ENCODE measurements at places on chromosomes 11 and 22.

DNA sequence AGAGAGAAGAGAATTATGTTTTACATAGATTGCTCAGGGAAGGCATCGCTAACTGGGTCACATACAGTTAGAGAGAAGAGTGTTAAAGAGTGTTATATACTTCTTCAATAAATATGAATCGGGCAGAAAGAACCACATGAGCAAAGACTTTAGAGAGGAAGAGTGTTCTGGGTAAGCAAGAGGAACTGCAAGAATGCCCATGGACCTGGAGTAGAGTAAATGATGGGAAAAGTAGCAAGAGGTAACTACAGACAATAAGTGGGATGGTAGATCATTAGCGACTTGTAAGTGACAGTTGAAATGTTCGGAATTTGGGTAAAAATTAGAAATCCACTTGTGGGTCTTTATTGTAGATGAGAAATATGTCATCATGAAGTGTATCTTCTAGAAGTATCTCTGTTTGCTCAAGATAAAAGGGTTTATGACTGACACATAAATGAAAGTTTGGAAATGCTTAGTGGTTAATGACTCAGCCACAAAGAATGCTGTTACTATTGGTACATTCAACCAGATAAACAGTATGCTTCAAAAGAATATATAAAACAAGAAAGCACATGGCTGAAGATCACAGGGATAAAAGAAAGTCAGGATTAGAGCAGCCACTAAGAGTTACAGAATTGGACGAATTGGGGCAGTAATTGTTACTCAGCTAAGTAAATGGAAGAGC, 229.3 kb downstream of the CASP12 start:
- H3K27me3 ChIP-seq, result no peaks in the 10 kb centered on the region
- no peak for DNase-seq
- no peaks in the 10 kb centered on the region for H3K36me3 ChIP-seq
- no peaks in the 10 kb centered on the region for H3K4me1 ChIP-seq
- no peak overlapping the region for H3K4me3 ChIP-seq

DNA sequence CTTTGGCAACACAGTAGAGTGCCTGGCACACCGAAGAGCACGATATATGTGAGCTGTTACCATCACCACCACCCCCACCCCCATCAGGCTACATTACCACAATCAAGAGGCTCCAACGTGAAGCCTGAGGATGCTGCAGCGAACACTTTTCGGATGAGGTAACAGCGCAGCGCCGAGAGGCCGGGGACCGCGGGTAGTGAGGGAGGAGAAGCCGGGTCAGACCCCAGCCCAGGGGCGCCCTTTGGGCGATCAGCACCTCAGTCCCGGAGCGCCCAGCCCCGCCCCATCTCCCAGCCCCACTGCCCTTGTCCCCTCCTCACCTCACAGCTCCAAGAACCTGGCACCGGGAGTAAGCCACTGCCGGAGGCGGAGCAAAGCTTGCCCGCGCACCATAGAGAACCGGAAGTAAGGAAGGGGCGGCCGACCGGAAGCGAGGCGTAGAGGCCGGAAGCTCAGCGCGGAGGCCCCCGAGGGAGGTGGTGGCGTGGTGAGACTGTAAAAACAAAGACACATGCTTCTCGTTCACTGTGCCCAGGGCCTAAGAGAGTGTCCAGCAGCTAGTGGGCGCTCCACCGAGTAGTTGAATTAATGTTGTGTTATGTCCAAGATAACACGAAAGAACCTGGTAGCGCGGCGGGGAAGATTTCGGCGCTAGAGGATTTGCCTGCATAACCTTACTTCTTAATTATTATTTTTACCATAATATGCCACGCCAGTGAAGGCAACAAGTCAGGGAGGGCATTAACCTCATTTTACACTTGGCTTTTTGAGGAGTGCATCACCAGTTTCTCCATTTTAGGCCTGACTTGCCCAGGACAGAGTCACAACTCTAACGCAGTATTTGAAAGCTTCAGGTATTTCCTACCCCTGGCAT, at the start of gene THOC5:
TSS of gene THOC5 (minus strand) at position 407 of the 874 bp plus-strand sequence. CDS start 4,610 bp downstream, outside the sequence.
- H3K36me3 ChIP-seq, result peaks cover 26% of the 10 kb centered on the region
- H3K4me1 ChIP-seq, result no peaks in the 10 kb centered on the region
- peak within 1 kb of the TSS; percentile 54 for H3K4me3 ChIP-seq

DNA sequence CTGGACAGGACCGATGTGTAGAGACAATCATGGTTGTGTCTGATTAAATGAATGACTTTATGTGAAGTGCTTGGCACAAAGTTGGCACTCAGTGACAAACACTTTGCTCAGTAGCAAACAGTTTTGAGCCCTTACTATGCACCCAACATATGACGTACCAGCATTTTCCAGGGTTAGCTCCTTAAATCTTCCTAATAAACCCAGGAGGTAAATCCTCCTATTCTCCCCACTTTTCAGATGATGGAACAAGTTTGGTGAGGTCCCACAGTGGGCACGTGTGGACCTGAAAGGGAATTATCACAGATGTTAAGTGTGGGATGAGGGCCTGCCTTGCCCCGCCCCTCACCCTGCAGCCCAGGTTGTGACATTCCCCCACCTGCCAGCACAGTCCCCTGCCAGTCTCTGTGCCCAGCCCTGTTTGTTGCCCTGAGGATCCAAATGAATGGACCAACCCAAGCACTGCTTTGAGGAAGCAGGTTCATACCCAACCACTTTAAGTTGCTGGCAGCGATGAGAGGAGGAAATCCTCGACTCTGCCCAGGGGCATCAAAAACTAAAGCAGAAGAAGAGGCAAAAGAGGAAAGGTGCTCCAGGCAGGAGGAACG, 6.6 kb upstream of the CARD10 start:
- no peak for DNase-seq
- H3K27ac ChIP-seq, result no peak overlapping the region
- H3K4me1 ChIP-seq, result no peaks in the 10 kb centered on the region

DNA sequence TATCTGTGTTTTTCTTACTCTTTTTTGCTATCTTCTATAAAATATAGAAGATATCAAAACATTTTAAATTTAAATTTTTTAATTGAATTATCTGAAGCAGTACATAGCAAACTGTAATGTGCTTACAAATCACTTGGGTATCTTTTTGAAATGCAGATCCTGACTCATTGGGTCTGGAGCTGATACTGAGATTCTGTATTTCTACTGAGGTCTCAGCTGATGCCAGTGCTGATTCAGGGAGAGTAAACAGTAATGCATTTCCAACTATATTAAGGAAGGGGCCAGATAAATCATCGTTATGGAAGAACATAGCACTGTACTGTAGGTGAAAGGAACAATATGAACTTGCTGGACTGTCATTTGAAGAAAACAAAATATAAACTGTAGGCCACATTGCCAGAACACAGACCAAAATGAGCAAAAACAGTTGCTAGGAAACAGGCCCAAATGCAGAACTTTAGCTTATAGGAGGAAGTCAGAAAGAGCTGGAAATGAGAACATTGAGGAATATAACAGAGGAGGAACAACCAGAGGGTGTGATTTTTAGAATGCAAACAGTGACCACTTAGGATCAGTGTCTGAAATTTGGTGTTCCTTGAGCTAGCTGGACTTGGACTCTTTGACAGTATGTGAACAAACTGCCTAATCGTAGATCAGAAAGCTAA, 3.3 kb downstream of the ARL14EP start:
- H3K4me1 ChIP-seq, result no peaks in the 10 kb centered on the region
- no peaks in the 10 kb centered on the region for H3K36me3 ChIP-seq
- no peak overlapping the region for H3K27ac ChIP-seq
- no peaks in the 10 kb centered on the region for H3K27me3 ChIP-seq
- H3K4me3 ChIP-seq, result no peak overlapping the region

DNA sequence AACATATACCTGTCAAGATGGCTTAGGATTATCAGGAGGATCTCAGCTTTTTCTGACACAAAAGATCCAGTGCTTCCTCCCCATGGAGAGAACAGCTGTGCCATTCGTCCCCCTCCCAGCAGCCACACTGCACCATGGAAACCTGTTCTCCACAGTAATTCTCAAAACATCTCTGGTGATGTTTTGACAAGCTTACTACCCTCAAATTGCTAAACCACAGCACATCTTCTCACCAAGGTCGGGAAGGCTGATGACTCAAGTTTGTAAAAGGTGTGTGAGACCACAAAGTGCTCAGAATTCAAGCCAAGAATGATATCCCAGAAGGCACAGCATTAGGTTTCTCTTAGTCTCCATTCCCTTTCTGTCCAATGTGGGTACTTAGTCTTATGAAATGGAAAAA, 3.9 kb upstream of the RAB38 start:
- H3K4me1 ChIP-seq, result peaks cover 2% of the 10 kb centered on the region
- no peaks in the 10 kb centered on the region for H3K27me3 ChIP-seq
- no peaks in the 10 kb centered on the region for H3K36me3 ChIP-seq
- no peak overlapping the region for H3K27ac ChIP-seq

- H3K4me1 ChIP-seq, result no peaks in the 10 kb centered on the region
- no peak overlapping the region for H3K27ac ChIP-seq
- no peaks in the 10 kb centered on the region for H3K27me3 ChIP-seq
- H3K36me3 ChIP-seq, result no peaks in the 10 kb centered on the region
These were observed 208.5 kb downstream of the RAB38 start for GRCh38 chr11:87966694-87967093.

GRCh38 chr22:20456064-20456721, 18.6 kb upstream of the SCARF2 start:
- peak; percentile 81 for DNase-seq
- no peaks in the 10 kb centered on the region for H3K4me1 ChIP-seq
- no peaks in the 10 kb centered on the region for H3K27me3 ChIP-seq
- H3K4me3 ChIP-seq, result no peak overlapping the region
- H3K27ac ChIP-seq, result no peak overlapping the region

DNA sequence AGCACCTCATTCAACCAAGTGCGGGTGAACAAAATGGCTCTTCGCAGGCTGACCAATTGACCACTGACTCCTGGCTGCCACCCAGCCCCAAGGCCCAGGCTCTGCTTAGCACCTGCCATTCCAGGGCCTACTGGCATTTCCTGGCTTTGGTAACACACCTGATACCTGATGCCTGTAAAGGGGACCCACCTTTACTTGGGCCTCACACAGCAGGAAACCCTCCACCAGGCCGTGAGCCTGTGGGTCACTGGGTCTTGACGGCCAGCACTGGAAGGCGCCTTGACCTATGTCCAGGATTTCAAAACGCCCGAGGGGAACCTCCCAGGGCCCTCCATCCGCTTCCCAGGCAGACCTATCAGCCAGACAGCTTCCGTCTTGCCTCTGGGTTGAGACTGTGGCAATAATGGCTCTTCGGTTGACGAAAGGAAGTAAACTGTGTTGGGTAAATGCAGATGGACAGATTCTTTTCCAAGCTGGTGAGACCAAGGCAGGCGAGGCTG, 16.8 kb upstream of the TMEM184B start:
- DNase-seq, result no peak
- no peak overlapping the region for H3K4me3 ChIP-seq
- peaks cover 2% of the 10 kb centered on the region for H3K4me1 ChIP-seq
- H3K36me3 ChIP-seq, result peaks cover 26% of the 10 kb centered on the region
- no peak overlapping the region for H3K27ac ChIP-seq
- H3K27me3 ChIP-seq, result no peaks in the 10 kb centered on the region

DNA sequence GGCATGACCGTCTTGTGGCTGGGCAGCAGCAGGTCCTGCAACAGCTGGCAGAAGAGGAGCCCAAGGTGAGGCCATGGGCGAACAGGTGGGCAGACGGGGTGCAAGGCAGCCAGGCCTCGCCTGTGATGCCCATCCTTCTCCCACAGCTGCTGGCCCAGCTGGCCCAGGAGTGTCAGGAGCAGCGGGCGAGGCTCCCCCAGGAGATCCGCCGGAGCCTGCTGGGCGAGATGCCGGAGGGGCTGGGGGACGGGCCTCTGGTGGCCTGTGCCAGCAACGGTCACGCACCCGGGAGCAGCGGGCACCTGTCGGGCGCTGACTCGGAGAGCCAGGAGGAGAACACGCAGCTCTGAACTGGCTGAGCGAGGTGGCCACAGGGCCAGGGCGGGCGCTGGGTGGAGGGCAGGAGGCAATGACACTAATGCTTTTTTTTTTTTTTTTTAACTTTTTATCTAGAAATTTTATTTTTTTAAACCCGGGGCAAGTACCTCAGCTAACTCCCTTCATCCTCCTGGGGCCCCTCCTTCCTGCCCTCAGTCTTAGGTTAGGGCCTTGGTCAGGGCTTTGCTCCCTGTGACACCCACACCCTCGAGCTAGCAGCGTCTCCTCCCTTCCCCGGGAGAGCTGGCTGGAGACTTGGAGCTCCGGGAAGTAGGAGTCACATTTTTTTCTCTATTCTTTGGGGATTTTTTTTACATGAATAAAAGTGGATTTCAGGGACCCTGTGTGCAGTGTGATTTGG, 16.0 kb downstream of the PLCB3 start:
- 0 out of 2 replicates have a peak, but pooled peaks cover 1% of the 10 kb centered on the region for H3K4me1 ChIP-seq
- H3K27ac ChIP-seq, result no peak overlapping the region
- no peak for DNase-seq
- H3K4me3 ChIP-seq, result no peak overlapping the region
- no peaks in the 10 kb centered on the region for H3K27me3 ChIP-seq

GRCh38 chr11:6298605-6299004, 21.7 kb downstream of the CAVIN3 start:
- peaks cover 3% of the 10 kb centered on the region for H3K4me1 ChIP-seq
- DNase-seq, result no peak
- H3K27ac ChIP-seq, result no peak overlapping the region
- no peaks in the 10 kb centered on the region for H3K27me3 ChIP-seq

GRCh38 chr11:86301742-86302091, 323 bp upstream of the HIKESHI start:
- no peaks in the 10 kb centered on the region for H3K4me1 ChIP-seq
- no peaks in the 10 kb centered on the region for H3K27me3 ChIP-seq
- no peaks in the 10 kb centered on the region for H3K36me3 ChIP-seq
- H3K27ac ChIP-seq, result no peak overlapping the region
- no peak for DNase-seq

GRCh38 chr11:57422669-57423068, 4.3 kb downstream of the SLC43A3 start:
- H3K27me3 ChIP-seq, result no peaks in the 10 kb centered on the region
- peaks cover 3% of the 10 kb centered on the region for H3K36me3 ChIP-seq
- H3K4me1 ChIP-seq, result peaks cover 3% of the 10 kb centered on the region
- H3K4me3 ChIP-seq, result no peak overlapping the region
- no peak overlapping the region for H3K27ac ChIP-seq

- DNase-seq, result peak; percentile 52
- no peak within 1 kb of the TSS for H3K27ac ChIP-seq
- no peaks in the 10 kb centered on the region for H3K36me3 ChIP-seq
- H3K4me1 ChIP-seq, result peaks cover 4% of the 10 kb centered on the region
- H3K27me3 ChIP-seq, result no peaks in the 10 kb centered on the region
- H3K4me3 ChIP-seq, result peak within 1 kb of the TSS; percentile 66
These were observed at the start of gene PDGFD for GRCh38 chr11:104164028-104164520. TSS of gene PDGFD (minus strand) at chr11:104164147.

DNA sequence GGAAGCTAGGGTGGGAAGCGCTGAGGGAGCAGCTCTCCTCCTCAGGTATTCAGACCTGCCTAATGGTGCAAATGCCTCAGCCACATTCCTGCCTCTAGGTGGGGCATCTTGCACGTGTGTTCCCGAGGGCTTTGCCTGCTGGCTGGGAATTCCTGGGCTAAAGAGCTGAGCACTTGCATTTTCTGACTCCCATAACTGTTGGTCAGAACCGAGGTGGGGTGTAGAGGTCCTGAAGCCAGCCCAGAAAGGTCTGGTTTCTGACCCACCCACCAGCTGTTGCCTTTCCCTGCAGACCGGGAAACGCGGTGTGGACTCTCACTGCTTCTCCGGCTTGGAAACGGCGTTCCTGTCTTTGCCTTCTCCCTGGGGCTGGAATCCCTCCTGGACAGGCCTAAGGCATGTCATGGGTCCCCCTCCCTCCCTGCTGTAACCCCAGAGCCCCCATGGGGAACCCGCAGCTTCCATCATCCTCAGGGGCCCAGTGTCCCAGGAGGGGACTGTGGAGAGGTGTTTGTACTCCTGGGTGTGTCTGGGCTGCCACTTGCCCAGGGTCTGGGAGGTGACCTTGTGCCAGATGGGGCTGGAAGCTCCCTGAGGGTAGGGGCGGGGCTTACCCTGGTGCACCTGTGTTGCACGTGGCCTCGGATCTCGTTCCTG, 24.0 kb upstream of the SMIM38 start:
- H3K4me3 ChIP-seq, result no peak overlapping the region
- H3K4me1 ChIP-seq, result no peaks in the 10 kb centered on the region
- no peaks in the 10 kb centered on the region for H3K36me3 ChIP-seq
- H3K27ac ChIP-seq, result no peak overlapping the region
- H3K27me3 ChIP-seq, result no peaks in the 10 kb centered on the region
